SW480 (cell line): ENCODE measurements at places on chromosomes 3 and 15.

DNA sequence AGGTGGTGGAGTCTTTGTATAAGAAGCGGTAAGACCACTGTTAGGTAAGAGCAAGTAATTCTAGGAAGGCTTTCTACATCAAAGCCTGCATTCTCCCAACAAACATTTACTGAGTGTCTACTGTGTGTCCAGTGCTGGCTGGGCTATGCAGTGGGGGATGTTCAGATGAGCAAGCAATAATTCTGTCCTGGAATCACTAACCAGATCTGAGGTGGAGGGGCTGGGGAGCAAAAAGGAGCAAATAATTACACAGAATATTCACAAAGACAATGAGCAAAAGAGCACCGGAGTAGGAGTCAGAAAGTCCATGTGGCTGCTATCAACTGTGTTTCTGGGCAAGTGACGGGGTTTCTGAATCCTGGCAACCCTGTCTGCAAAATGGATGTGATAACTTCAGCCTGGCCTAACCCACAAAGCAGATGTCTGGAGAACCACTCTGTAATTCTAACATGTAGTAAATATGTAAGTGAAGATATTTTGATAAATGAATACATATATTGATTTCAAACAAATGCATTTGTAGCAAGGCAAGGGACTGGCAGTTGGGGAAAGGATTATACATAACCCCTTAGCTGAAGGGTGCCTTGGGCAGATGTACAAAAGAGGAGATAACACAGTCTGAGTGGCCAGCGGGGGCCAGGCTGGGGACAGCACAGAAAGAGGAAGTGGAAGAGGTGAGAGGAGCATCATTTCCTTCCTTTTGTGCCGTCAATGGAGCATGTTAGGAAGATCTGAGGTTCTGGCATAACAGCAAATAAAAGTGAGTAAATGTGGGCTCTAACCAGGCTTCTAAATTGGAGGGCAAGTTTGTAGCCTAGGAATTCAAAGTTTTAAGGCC is 28.8 kb downstream of the CYP8B1 start:
- DNase-seq, result no peak

- DNase-seq, result no peak
Measured at GRCh38 chr3:45988362-45988761, 7.3 kb downstream of the FYCO1 start.

- no peak for DNase-seq
Measured at GRCh38 chr3:54641226-54642014, 286.4 kb downstream of the LRTM1 start.

GRCh38 chr3:23836536-23837230 is 30.9 kb downstream of the UBE2E1 start:
- no peak for DNase-seq

- no peak for DNase-seq
Measured at GRCh38 chr3:126488185-126488584, 12.5 kb upstream of the ZXDC start.

- DNase-seq, result no peak
Measured at GRCh38 chr3:142418926-142419592, 28.8 kb downstream of the XRN1 start.

DNA sequence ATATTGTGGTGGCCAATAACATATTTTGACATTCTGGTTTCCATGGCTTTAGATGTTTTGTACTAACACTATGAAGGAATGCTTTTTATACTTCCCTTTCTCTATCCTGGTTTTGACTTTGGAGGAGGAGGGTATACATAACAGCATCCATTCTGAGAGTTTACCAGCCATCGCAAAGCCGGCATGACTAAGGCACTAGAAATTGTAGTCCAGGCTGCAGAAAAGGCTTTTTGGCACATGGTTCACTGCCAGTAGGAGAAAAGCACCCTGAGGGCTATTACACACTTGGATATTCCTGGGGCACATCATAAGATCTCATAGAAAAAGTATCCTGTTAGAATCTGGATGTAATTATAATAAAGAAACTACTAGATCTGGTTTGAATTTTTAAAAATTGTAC is 101.8 kb downstream of the STT3B start:
- no peak for DNase-seq

GRCh38 chr3:128746881-128747280 is 20.9 kb downstream of the RAB7A start:
- no peak for DNase-seq

- DNase-seq, result no peak
Measured at GRCh38 chr3:27590437-27591298, 106.5 kb upstream of the SLC4A7 start.
